ENCODE measurements at places on chromosomes 4 and X. TPM values are rescaled to one million over a fixed set of nuclear protein-coding genes. Genes with fewer than 3 reads are reported as not detected.

DNA sequence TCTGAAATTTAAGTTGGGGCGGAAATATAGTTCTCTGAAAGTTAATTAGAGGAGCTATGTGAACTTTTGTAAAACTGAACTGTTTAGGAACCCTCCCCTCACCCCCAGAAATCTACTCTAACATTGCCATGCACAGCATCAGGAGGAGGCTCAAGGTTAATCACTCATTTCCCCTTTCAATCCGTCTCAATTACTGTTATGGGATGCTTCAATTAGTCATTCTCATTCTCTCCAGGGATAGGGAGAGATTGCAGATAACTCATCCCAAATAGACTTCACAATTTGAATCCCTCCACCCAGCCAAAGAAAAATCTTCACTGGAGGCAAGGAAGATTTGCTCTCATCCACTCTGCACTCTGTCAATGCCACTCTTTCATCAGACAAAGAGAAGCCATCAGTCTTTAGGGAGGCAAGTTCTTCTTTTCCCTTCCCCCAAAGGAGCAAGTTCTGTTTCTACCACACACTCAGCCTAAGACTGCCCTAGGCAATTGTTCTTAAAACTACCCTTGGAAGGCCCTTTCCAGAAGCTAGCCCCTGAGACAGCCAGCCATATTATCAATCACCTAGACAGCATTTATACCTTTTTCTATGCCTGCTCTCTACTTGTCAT, 140.4 kb downstream of the SLC10A7 start:
- no peak for DNase-seq

- peak; percentile 5 for DNase-seq
Observed at GRCh38 chrX:37603938-37604409, 32.5 kb downstream of the LANCL3 start.

DNA sequence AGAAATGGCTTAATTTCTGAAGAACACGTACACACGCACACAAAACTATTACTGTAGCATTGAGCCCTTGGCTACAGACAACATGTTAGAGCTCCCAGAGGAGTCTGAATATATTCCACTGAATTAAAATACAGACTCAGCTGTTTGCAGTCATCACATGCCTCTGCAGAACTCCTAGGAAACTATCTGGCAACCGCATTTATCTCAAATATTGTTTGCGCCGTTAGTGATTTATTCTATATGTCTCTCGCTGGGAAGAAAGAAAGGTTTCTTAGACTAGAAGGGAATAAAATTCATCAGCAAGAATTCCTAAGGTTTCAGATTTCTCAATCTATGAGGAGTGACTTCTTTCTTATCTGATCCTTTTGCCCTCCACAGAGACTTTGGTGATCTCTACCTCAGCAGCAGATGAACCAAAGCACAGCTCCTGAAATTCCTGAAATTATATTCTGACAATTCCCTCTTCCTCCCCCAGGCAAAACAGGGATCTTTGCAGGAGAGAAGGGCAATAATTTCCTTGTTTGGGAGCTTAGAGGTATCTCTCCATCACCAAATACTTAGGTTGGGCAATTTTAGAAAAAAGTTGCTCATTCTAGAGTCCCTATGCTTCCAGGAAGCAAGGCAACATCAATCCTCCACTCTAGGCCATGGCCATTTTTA, 199.2 kb downstream of the APBB2 start:
- DNase-seq: no peak

GRCh38 chr4:70969076-70969475, 24.4 kb upstream of the DCK start:
- DNase-seq: peak; percentile 73

- no peak for DNase-seq
Observed at GRCh38 chrX:108091878-108092291, 307 bp downstream of the ATG4A start.

GRCh38 chrX:123489011-123489410, 243.8 kb downstream of the THOC2 start:
- no peak for DNase-seq

DNA sequence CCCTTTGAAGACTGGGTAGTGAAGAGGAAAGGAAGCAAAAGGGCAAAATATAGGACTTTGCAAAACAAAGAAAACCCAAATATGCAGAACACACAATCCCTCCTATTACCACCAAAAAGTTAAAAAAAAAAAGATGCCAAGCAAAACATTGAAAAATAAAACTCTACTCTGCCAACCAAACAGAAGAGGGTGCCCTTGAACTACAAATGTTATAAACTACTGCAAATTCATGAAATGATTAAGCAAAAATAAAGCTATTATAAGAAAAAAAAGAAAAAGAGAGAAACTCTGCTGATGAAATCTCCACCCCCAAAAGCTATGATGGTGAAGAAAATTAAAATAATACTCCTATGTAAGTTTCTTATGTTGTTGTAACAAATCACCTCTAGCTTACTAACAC, 168.5 kb upstream of the STK26 start:
- no peak for DNase-seq

DNA sequence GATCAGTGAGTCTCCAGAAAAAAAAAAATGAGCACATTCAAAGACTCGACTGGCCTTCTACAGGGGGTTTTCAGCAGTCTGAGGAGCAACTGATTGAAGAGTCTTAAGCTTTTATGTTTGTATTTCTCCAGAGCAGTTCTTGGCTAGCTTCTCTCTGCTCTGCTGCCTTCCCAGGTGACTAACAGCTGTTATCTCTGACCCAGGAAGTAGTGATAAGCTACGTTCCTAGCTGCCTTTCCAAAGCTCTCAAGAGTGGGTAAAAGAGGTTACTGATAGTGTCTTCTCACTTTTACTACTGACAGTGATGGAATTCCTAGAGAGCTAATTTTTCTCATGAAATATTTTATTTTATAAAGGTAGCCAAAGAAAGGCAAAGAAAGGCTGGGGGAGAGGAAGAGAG, 66.6 kb downstream of the ENOX2 start:
- DNase-seq: no peak

GRCh38 chrX:85922821-85923220, 124.5 kb downstream of the CHM start:
- peak; percentile 68 for DNase-seq

GRCh38 chr4:80209340-80209701, 12.0 kb downstream of the PRDM8 start:
- DNase-seq: no peak

GRCh38 chrX:153633048-153633447, 14.0 kb upstream of the DUSP9 start:
- DNase-seq: no peak

- DNase-seq: peak; percentile 84
Observed at GRCh38 chr4:114040319-114041116, 61.1 kb upstream of the ARSJ start.

DNA sequence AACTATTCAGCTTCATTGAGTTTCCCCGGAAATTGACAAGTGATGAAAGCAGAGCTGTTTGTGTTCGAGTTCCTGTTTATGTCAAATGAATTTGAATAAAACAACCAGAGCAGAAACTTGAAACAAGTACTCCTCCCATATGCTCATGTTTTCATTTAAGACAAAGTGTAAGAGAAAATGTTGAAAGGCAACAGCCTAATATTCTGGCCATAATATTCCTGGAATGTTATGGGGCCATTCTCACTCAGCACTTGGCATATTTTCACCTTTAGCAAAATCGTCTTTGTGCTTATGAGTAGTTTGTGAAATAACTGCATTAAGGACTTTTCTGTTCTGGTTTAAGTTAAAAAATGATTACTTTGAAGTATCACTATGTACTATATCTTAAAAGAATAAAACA, 276.0 kb upstream of the FAT1 start:
- DNase-seq: no peak

- no peak for DNase-seq
Observed at GRCh38 chr4:6439120-6439762, 33.2 kb downstream of the PPP2R2C start.

DNA sequence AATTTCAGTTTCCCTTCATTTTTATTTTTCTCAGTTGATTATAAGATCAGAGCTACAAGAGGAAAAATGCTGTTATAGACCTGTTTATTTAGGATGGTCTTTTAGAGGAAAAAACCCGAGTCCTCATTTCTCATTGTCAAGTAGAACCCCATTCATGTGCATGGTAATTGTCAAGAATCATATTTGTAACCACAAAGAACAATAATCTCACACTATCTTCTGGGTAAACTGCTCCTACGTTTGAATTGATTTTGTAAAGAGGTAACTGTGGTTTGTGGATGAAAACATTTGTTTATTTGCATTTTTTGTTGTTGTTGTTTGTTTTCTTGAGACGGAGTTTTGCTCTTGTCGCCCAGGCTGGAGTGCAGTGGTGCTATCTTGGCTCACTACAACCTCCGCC, 23.8 kb downstream of the RAPGEF2 start:
- DNase-seq: no peak

- DNase-seq: peak; percentile 83
Observed at GRCh38 chrX:120549483-120550452, 11.0 kb downstream of the CUL4B start.

- no peak for DNase-seq
Observed at GRCh38 chr4:188858696-188859095, 719.5 kb downstream of the TRIML1 start.

GRCh38 chr4:167176723-167177367, 57.4 kb downstream of the SPOCK3 start:
- DNase-seq: no peak

DNA sequence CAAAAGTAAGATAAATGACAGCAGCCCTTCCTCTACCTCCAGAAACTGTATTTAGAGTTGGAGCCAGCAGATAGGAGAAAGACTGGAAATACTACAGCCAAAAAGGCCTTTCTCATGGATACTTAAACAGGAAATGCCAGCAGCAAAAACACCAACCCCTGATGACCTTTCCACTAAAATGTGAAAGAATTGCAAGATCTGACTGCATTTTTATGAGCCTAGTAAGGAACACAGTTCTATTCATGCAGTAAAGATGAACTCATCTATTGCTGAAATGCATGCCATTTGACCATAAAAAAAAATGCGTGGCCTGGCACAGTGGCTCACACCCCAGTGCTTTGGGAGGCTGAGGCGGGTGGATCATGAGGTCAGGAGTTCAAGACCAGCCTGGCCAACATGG, 19.9 kb downstream of the ABCG2 start:
- peak; percentile 52 for DNase-seq

GRCh38 chr4:40837094-40837870, 87.5 kb downstream of the NSUN7 start:
- DNase-seq: no peak

- no peak for DNase-seq
Observed at GRCh38 chr4:135267148-135267865, 1065.7 kb upstream of the PABPC4L start.

- DNase-seq: no peak
Observed at GRCh38 chrX:121195719-121196118, 148.3 kb downstream of the GLUD2 start.

DNA sequence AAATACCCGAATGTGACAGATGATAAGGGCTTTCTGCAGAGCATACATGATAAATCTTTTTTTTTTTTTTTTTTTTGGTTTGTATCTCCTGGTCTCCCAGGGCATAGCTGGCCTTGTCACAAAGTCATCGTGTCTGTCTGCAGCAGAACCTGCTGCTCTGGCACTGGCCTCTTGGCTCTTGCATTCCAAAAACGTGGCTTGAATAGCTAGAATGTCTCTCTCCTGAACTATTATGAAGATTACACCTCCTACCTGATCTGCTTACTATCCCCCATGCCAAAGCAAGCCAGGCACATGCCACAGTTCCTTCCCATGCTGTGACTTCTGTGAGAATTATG, 50.4 kb upstream of the SCRG1 start:
- no peak for DNase-seq

DNA sequence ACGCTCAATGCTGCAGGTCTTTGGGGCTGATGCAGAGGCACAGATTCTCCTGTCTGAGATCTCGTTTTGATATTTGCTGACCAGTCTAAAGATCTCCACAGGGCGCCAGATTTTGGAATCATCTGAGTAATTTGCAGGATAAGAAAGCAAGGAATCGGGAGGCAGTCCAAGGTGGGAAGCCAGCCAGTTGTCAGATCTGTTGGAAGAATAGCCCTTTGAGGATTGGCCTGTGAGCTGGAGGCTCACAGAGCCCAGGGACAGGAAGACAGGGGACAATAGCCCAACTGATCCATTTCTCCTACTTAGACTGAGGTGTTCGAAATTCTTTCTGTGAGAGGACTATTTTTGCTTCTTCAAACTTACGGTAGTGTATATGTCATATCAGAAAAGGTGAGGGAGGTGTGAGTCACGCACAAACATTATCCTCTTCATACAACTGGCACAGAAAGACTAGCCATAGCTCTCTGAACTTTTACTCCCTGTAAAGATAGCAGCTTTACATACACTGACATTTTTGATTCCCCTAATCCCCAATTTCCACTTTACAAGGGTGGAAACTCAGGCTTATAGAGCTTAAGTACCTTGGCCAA, 8.8 kb downstream of the DIPK2B start:
- no peak for DNase-seq

GRCh38 chr4:151322570-151322969, 2.8 kb downstream of the SH3D19 start:
- DNase-seq: no peak

DNA sequence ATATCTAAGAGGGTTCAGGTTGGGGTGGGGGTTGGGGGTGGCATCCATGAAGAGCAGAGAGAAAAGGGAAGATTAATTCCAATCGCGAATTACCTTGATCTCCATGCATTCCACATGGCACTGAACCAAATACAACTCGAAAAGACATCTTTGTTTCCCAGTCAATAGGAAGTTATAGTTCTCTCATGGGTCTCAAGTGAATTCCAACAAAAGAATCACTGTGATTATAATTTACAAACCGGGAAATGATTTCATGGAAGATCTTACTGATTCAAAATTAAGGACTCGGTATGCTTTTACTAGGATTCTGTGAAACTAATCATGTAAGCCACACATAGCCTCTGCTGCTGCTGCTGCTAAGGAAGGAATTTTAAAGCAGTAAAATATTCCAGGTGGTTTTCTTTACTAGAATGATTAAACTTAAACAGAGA, 26.6 kb upstream of the AMELX start:
- DNase-seq: no peak

DNA sequence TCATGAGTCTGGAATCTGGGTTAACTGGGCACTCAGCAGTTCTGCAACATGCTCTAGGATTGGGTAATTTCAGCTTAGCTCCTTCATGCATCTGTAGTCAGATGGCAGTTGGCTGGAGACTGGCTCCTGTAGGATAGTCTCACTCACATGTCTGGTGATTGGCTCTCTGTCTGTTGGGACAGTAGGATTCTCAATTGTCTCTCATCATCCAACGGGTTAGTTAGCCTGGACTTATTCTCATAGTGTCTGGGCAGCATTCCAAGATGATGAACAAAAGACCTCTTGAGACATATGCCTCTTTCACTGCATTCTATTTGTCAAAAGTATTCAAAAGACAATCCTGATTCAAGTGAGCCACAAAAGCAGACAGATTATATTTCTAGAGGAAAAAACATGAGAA, 795.6 kb upstream of the GALNTL6 start:
- peak; percentile 2 for DNase-seq

GRCh38 chr4:163681208-163681821, 186.8 kb downstream of the TMA16 start:
- no peak for DNase-seq

The SNCA gene
- 63.3 TPM for polyA plus RNA-seq

The VEGFD gene
- polyA plus RNA-seq: 0.06 TPM

The CT47B1 gene
- not detected for polyA plus RNA-seq

The PDE5A gene
- polyA plus RNA-seq: 0.69 TPM

The VEGFC gene
- 26.4 TPM for polyA plus RNA-seq

The COQ2 gene
- polyA plus RNA-seq: 17.0 TPM

The DCAF4L1 gene
- 0.07 TPM for polyA plus RNA-seq

The PLXNB3 gene
- 12.0 TPM for polyA plus RNA-seq

The TAF7L gene
- not detected for polyA plus RNA-seq

The TXK gene
- not detected for polyA plus RNA-seq

The PSAPL1 gene
- polyA plus RNA-seq: 0.01 TPM

Measured in mammary epithelial cell (primary cell).